Epithelial cell of esophagus (primary cell): ENCODE measurements at places on chromosomes 1 and 21.

GRCh38 chr1:153705484-153705883, 22.4 kb upstream of the INTS3 start:
- DNase-seq, result no peak

DNA sequence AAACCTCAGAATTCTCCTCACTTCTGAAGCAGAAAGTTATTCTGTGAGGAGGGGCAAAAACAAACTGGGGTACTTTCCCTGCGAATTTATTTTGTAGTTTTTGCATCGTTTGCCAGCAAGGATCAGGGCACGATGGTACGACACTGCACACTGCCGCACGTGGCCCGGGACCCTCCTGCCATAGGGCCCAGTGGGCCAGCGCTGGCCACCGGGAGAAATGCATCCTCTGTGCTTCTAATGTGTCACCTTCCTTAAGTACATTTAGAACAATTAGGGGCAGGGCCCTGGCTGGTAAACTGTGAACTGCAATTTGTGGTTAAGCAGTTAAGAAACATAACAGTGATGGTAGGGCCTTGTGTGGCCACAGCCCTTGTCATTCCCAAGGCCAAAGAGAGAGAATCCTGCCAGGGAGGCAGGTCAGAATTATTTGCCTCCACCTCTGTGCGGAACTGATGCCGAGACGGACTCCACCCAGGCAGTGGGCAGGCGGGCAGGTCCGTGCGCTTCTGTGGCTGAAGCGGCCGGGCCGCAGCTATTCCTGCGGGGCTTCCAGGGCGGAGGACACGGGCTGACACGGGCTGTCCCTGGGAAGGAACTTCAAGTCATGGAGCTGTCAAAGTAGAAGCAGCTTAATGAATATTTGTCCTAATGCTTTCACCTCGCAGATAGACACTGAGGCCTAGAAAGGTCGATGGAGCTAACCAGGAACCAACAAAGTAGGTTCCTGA, 12.5 kb downstream of the GPR137B start:
- DNase-seq, result no peak

DNA sequence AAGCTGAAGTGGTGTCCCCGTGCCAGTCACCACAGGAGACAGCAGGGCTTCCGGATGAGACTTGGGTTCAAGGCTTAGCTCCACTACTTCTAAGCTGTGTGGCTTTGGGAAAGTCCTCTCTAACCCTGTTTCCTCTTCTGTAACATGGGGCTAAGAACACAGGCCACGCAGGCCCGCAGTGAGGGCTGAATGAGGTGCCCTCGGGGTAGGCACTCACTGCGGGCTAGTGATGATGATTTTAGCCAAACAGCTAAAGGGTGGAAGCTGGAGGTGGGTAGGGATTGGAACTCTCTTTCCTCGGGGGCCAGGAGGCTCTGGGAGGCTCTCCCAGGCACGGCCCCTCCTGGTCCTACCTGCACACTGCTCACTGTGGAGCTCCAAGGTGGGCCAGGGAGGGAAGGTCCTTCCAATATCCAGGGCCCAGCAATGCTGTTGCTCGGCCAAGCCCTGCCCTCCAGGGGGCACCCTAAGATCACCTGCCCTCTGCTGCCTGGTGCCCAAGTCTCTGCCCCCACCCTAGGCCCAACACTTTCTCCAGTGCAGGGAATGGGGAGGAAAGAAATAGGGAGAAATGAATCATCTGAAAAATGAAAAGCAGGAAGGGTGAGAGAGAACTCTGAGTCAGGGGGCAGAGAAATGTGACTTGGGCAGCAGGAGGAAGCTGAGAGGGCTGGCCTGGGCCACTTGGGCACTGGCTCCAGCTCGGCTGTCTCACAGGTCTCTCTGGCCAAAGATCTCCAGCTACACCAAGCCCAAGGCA, 19.2 kb upstream of the EVA1B start:
- peak; percentile 76 for DNase-seq

- DNase-seq, result peak; percentile 65
These were observed 22.2 kb downstream of the SGIP1 start for GRCh38 chr1:66556161-66556611.

- peak; percentile 91 for DNase-seq
These were observed 34.8 kb downstream of the CHAF1B start for GRCh38 chr21:36419996-36420395.

DNA sequence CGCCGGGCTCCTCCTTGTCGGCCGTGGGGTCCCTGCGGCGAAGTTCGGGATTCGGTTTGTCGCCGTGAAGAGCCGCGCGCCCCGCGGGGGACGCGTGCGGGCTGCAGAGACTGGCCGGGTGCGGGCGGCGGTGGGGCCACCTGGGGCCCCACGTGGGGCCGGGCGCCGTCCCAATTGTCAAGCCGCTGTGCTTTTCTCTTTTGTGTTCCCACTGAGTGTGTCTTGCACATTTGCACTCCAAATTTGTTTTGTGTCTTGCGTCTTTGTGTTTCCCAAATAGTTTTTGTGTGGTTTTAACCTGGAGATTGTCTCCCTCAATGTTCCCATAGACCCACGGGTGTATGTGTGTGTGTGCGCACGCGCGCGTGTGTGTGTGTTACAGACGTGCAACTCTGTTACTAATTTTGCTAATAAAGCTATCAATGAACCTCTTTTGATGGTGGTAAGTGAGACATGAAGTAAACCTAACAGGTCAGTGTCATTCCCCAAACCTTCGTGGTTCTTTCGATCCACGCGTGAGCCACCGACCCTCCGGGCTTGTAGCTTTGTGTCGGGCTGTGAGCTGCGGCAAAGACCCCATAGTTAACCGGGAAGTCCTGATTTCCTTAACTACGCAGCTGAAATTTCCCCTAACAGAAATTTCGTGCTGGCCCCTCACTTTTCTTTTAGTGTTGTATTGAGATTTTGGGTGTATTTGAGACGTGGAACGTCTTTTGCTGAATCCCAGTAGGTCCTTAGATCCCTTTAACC, 708 bp downstream of the PRDM2 start:
- DNase-seq, result peak; percentile 19

DNA sequence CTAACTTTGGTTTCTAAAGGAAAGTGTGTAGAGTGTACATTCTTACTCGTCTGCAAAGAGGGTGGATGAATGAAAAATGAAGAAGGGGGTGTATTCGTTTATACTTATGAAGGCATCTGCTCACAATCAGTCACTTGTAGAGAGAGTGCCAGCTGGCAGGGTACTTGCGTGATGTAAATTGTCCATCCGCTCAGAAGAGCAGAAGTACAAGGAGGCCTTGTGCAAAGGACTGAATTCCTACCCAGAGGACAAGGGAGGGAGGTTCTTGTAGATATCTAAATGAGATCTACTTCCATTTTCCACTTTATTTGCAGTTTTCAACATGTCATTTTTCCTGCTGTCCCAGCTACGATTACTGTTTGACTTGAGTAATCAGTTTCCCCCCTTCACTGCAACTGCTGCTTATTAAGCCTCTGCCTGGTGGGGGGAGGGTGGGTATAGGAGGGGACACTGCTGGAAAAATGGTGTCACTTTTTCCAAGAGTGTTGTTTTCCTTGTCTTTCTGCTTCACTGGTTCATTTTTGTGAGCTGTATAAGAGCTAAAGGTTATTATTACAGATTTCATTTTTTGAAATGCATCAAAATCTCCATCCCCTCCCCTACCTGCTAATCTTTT, 67.3 kb downstream of the LAMC1 start:
- DNase-seq, result no peak

DNA sequence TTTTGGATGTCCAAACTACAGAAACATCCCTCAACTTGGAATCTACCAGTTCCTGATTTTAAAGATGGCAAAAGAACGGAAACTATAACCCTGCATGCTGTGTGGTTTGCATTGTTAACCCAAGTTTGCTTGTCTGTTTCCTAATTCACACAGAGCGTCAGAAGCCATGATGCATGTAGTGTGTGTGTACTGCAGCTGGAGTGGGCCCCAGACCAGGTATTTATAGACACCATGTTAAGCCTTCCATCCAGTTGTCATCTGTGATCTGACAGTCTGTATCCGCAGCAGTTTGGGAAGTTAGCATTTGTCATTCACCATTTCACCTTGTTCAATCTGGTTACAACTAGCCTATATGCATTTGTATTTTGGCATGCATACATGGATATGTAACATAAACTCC, 27.7 kb upstream of the PLEKHM2 start:
- DNase-seq, result no peak

- peak; percentile 57 for DNase-seq
These were observed 83.9 kb upstream of the ATP1A1 start for GRCh38 chr1:116289193-116289592.

- no peak for DNase-seq
These were observed 100.2 kb downstream of the GREM2 start for GRCh38 chr1:240511789-240512188.

- peak; percentile 9 for DNase-seq
These were observed 200.9 kb downstream of the PLPP3 start for GRCh38 chr1:56378341-56379070.

DNA sequence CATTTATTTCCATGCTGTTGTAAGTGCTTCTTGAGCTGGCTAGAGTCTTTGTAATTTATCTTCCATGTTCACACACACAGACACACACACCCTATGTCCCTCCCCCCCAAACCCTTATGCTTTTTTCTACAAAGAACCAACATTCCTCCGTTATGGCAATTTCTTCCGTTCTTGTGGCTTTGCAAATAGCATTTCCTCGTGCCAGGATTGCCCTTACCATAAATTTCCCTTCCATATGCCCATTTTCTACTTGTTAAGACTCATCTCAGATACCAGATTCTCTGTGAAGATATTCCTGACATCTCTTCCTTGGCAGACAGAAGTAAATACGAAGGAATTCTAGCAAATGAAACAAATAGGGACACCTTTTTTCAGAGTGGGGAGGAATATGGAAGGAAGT, 26.0 kb downstream of the RALGPS2 start:
- DNase-seq, result no peak
